ENCODE measurements at places on chromosomes 13 and 19.

GRCh38 chr13:50701469-50701868, 142.0 kb downstream of the DLEU7 start:
- no peak for DNase-seq

- DNase-seq: peak; percentile 19
Measured at GRCh38 chr13:36848199-36848982, 29.4 kb downstream of the RFXAP start.

- DNase-seq: no peak
Measured at GRCh38 chr13:42684226-42684625, 97.2 kb upstream of the FAM216B start.

DNA sequence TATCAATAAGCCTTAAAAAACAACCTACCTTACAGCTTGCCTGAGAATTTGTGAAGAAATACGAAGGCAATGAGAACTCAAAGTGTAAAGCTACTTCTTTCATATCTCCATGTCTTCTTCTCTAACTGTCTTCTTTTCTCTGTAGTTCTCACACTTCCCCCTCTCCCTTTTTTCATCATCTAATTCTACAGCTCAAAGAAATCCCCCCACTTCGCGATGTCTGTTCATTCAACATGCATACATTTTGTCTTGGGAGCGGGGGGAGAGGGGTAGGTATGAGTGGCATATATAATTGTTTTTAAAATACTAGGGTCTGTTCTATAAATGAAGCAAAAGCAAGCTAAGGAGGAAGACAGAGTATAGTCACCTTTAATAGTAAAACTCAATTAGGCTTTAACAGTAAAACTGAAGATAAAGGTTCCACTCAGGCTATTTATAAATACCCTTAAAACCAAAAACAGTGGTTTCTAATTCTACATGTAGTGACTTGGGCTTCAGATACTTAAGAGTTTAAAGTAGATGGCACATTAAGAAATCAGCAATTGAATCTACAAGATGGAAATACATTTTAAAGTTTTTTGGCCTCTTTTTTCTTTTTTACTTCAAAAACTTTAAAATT, 106.9 kb downstream of the KLF12 start:
- no peak for DNase-seq

Data from activated CD4-positive, alpha-beta T cell treated with anti-CD3 and anti-CD28 coated beads, Interleukin-2, Interleukin-4, amounts not matched to agents 100 ng/mL and 50 ng/mL, durations not matched to agents 16 hours and 8 hours (primary cell).